Cortex of kidney (tissue), 1 donor: ENCODE measurements at places on chromosomes 6 and 20.

DNA sequence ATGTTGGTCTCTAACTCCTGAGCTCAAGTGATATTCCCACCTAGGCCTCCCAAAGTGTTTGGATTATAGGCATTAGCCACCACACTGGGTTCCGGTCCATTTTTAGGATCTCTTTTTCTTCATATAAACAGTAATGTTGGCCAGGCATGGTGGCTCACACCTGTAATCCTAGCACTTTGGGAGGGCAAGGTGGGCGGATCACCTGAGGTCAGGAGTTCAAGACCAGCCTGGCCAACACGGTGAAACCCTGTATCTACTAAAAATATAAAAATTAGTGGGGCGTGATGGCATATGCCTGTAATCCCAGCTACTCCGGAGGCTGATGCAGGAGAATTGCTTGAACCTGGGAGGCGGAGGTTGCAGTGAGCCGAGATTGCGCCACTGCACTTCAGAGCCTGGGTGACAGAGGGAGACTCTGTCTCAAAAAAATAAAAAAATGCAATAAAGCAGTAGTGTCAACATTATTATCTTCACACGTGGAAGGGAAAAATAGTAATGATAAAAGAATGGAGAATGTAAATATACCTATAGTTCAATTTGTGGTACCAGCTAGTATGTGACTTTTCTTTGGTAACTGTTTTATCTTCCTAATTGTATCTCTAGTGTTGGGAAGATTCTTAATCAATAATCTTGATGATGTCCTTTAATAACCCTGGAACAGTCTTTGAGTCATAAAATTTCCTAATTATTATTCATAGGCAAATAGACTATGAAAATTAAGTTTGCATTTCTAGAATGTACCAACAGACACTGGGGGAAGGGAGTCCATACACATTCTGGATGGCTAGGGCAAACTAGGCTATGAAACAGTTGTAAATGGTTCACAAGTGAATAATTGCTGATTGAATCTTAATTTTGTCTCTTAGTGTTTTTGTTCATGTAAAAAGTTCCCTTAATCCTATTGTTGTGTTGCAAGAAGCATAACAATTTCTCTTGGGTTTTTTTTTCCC lies 3.6 kb downstream of the PARD6B start:
- DNase-seq: no peak

DNA sequence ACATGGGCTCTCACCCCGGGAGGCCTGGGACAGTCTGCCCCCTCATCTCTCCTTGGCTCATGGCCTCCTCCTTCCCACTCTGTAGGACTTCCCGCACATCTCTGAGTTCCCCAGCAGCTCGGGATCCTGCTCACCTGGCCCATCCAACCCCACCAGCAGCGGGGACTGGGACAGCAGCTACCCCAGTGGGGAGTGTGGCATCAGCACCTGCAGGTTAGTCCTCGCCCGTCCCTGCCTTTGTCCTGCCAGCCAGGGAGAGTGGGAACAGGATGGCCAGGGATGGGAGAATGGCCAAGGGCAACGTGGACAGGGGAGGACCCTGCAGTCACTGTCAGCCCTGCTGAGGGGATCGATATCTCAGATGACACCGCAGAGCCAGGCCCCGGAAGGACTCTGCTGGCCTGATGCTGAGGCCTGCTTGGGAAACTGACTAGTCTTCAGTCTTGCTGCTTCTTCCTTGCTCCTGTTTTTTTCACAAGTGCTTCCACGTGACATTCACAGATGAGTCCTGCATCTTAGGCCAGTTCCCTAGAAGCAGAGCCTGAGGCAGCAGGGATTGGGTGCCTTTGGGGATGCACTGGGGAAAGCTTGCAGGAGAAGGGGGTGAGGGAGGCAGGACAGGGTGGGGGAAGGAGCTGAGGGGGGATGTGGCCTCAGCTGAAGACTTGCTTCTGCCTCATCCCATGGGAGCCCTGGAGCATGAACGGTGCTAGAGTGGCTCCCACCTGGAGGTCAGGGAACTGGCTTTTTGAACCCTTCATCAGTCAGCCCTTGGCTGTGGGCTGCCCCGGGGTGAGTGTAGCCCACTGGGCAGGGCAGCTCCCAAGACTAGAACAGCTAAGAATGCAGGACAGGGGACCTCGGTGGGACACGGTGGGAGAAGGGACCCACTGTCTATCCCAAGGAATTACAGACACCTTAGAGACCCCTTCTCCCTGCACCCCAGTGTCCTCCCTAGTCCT lies 120.1 kb downstream of the JPH2 start:
- no peak for DNase-seq

DNA sequence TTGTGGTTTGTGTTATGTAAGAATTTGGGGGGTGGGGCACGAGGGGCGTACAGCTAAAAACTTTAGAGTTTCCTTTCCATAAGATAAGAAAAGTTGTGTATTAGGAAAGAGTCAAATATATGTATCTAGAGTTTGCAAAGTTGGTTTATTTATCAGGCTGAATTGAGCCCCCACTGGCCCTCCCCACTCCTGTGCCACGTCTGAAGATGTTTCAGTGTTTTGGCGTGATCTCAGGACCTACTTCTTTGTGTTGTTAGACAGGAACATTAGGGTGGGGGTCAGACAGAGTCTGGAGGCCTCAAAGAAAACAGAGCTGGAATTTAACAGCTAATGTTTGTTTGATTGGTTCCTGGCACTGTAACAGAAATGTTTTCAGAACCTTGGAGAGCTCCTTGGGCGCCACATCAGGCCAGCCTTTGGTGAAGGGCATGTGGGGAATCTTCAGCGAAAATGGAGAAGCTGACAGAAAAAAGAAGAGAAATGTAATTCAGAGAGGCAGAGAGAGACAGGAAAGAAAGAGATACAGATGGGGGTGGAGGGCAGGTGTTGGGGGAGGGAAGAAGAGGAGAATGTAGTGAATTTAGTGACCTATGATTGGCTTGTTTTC lies 674 bp downstream of the NRSN1 start:
- DNase-seq: no peak

DNA sequence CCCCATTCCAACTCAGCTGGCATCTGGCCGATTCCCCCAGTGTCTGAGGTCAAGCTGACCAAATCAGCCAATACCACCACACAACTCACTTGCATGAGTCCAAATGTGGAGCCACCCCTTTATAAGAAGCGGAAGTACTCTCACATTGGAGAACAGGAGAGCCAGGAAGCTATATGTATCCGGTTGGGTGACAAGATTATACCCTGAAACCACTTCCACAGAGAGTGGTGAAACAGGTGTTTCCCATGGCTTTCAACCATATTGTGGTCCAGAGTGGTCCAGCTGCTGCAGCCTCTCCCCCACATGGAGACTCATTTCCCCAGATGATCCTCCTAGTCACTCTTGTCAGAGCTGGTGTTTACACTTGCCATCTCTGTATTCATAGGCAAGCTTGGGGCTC lies 24.0 kb upstream of the SERINC1 start:
- DNase-seq: no peak

DNA sequence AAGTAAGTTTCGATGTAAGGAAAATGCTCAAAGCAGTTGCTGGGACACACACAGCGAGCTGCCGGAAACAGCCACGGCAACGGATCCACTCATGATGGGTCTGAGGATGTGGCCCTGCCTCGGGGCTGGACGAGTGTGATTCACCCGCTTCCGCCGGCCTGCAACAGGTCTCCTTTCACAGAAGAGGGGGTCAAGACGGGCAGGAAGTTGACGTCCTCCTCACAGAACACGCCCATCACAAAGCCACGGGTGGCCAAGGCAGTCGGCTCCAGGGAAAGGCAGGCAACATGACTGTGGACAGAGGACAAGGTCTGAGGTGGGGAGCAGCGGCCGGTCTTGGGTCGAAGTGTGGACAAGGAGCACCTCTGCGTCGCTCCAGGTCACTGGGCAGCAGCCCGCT lies 29.9 kb upstream of the SMOC2 start:
- no peak for DNase-seq

- DNase-seq: no peak
Measured at GRCh38 chr20:59789686-59790085, 143.8 kb downstream of the SYCP2 start.

DNA sequence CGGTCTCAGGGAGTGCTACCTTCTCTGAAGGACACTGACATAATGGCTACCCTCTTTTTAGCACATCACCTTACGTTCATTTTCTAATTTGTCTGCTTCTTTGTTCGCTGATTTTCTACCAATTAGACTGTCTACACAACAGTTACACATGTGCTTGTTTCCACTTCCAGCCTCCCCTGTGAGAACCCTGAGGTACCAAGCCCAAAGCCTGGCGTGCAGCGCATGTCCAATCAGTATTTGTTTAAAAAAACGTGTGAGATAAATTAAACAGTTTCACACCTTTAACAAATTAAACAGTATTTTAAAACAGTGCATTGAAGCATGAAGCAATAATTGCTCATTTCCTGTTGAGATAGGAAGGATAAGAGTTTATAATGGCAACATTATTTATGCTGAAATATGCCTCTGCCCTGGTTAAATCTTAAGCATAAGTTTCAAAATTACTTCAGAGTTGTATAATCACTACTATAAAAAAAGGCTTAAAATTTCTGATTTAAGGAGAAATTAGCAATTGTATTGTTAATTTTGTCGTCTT lies 88.9 kb downstream of the MAP3K5 start:
- no peak for DNase-seq

GRCh38 chr6:107056796-107057195 lies 28.8 kb downstream of the MTRES1 start:
- no peak for DNase-seq

DNA sequence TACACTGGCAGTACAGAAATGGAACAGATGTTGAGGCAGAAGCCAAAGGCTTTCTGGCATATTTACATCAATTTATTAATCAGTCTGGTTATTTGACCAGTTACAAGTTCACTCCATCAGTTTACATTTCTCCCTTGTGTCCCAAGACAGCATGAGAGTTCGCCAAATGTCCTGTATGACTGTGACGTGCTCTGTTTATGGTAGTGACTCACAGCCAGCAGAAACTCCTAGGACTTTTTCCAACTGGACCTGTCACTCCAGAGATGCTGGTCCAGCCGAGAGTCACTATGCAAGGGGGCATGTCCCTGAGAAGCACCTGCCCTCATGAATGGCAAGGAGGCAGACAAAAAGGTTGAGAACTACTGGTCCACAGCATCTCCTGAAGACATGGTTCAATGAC lies 160.0 kb downstream of the LRFN2 start:
- DNase-seq: no peak

DNA sequence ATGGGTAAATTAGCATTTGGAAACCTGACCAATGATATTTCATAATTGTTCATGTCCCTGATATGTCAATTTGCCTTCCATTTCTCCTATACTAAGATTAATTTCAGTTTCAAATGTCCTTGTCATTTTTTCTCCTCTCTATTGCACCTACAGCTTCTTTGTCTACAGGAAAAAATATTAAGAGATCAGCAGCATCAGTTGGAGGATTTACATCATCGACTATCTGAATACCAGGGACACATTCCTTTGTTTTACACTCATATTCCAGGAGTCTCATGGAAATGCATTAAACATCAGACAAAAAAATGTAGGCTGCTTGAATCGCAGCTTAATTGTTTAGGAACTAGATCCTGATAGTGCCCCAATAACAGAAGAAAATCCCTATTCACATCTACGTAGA lies 188.2 kb downstream of the PRKN start:
- DNase-seq: no peak

GRCh38 chr20:38167851-38168760 lies 3.0 kb upstream of the TGM2 start:
- no peak for DNase-seq

DNA sequence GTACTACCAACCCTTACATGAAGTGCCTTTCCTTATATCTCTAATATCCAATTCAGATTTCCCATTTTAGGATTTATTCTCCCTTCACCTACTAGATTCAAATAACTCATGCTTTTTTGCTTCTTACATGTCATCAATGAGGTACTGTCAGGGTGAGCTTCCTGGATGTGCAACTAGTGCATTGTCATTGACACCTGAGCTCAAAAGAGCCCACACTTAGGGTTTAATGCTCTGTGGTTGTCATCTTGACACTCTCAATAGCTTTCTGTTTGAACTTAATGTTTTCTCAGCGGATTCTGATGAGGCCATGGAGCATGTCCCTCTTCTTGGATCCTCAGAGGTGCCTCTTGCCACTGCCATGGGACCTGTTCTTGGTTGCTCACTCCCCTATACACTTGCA lies 1033.3 kb upstream of the EYS start:
- DNase-seq: no peak
